GM12864 (cell line): ENCODE measurements at places on chromosomes 4 and X.

- DNase-seq = no peak
These were observed at the start of gene CD40LG for GRCh38 chrX:136647677-136648360. CD40LG (plus strand) TSS chrX:136648158; CDS start chrX:136648249, 91 bp downstream.

DNA sequence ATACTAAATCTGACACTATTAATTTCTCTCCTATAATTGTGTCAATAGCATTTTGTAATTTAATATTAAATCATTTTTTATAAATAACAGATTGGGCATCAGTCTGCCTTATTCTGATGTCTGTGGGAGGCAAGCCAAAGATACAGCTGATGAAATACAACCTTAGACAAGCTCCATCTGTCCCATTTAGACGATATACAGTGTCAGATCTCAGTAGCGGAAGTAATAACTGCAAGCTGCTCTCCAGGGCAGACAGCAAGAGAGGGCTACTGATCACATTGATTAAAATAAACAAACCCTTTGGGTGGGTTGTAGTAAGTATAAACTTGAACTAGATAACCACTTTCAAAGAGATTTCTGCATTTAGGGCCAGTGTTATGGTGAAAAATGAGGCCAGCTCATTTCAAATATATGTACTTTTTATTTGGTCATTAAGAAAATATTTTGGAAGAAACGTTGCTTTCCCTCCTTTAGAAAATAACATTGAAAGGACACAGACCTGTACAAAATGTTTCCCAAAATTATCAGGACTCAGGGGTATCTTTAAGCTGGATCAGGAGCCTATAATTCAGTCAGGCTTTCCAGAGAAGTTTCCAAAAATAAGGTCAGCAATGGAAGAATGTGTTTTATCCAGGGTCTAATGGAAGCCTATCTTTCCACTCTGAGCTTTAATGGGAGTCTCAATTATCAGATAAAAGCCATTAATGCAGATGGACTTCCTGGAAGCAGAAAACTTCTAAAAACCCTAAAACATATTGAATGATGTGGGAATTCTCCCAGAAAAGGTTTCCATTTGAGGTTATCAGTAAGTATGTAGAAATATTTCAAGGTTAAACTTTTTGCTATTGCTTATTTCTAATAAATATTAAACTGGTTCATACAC is 1028.8 kb upstream of the IGFBP7 start:
- no peak for DNase-seq

GRCh38 chr4:185488650-185489049 is 17.1 kb upstream of the CCDC110 start:
- no peak for DNase-seq

DNA sequence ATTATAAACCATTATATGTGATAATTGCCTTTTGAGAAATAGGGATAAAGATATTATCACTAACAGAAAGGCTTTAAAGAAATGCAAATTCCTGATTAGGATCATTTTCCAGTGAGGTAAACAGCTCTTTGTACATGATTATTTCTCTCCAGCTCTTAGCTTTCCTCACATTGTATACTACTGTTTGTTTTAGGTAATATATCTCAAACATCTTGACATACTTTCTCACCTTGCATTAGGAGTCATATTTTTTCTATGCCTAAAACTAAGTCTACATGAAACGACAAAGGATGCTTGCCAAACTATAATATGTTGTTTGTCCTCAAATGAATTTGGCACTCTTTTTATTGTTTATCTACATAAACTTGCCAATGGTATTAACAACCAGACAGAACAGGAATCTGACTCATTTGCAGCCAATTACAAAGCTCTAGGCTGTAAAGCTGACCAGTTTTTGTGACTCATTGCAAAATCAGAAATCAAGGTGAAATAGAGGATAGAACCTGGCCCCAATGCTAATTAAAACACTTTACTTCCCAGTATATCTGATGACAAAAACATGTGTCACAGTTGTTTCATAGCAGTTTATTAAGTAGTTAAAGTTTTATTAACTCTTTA is 107.0 kb downstream of the IQCM start:
- DNase-seq = no peak

- no peak for DNase-seq
These were observed 4.6 kb upstream of the KANTR start for GRCh38 chrX:53089224-53089842.
